ENCODE measurements at places on chromosomes 2 and 18. TPM values are rescaled to one million over a fixed set of nuclear protein-coding genes. Genes with fewer than 3 reads are reported as not detected.
A peak's percentile ranks its signal among the peaks of the same experiment; 100 is the strongest.

DNA sequence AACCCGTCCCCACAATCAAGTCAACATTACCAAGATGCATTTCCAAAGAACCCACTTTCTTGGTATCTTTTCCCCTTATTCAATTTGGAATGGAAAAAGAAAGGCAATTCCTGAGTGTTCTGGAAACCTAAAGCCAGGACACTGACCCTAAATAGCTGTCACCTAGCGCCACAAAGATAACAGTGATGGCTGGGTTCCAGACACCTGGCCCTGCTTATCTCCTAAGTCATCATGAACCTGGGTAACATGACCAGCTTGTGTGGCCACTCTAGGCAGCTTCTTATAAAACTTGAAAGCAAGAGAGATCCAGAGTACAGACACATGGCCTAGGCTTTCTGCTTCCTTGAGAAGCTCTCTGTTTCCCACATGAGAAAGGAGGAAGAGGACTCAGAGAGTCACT lies 95.4 kb downstream of the BOD1L2 start:
- DNase-seq = no peak

- DNase-seq = peak; percentile 7
Observed at GRCh38 chr2:205390866-205391265, 291.4 kb upstream of the NRP2 start.

GRCh38 chr2:42267530-42267929 lies 93.5 kb downstream of the COX7A2L start:
- DNase-seq = no peak

- peak; percentile 26 for DNase-seq
Observed at GRCh38 chr2:238425979-238426567, 654 bp upstream of the ASB1 start.

DNA sequence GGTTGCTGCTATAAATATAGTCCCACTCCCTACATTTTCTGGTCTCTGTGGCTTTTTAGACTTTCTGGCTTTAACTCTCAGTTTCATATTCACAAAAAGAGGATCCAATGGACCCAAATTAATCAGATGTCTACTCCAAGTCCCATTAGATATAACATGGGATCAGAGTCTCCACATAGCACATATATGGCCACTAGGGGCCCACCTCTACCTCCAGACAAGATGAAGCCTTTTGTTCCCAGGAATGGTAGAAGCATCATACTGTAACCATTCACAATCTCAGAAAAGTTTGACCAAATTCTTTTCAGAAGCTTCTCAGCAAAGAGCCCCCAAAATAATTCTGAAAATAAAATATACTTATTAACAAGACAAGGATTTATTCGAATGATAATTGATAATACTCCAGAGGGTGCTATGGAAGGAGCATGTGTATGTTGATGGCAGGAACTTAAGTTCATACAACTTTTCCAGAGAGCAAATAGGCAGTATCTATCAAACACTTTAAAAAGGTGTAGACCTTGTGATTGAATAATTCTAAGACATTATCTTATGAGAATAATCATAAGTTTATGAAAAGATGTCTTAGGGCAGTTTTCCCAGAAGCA lies 382.3 kb upstream of the CRIM1 start:
- peak; percentile 83 for DNase-seq

DNA sequence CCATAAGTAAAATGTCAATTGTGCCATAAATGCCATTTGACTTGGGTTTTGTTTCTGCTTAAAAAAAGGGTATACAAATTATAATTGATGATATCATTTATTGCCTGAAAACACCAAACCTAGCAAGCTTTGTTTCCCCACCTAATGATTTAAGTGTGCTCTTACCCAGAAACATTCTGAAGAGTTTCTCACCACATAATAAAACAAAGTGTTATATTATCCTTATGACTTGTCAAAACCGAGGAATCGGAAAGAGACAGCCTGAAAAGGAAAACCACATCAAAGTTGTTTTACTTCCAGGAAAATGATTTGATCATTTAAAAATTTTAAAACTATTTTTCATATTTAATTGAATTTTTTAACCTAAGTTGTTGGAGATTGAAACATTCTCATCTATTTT lies 170.5 kb upstream of the SLC39A10 start:
- no peak for DNase-seq

GRCh38 chr2:40244251-40244650 lies 207.6 kb downstream of the SLC8A1 start:
- no peak for DNase-seq

Gene INHBB
- total RNA-seq = 8.5 TPM

Gene CRYBA2
- not detected for total RNA-seq

Gene HRH4
- 0.19 TPM for total RNA-seq

Gene KCNK3
- total RNA-seq = 0.05 TPM

Gene EPB41L5
- 30.8 TPM for total RNA-seq

All from dermis blood vessel endothelial cell (primary cell).